Uterus (tissue), 4 donors: ENCODE measurements at places on chromosomes 12 and 14. TPM values are rescaled to one million over a fixed set of nuclear protein-coding genes. Genes with fewer than 3 reads are reported as not detected.

The RNF10 gene
- total RNA-seq = 53.8 TPM

The NID2 gene
- total RNA-seq = 22.0 TPM

The CMKLR1 gene
- total RNA-seq = 9.7 TPM

The CLEC6A gene
- total RNA-seq = not detected

DNA sequence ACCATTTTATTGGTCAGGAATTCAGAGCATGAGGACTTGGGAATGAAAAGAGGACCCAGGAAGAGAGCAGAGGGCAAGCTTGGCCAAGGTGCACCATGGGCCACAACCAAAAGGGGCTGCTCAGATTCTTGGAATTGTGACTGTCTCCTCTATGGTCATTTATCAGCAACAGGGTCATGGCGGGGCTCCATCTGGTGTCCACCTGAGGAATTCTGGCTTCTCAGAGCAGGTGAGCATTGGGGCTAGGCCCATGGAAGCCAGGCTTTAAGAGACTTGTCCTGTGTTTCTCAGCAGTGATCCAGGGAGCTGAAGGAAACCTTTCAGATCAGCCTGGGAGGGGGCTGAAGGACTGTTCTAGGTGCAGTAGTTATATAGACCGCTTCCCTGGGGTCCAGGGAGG, 2.6 kb upstream of the RIN3 start:
- no peak for DNase-seq

DNA sequence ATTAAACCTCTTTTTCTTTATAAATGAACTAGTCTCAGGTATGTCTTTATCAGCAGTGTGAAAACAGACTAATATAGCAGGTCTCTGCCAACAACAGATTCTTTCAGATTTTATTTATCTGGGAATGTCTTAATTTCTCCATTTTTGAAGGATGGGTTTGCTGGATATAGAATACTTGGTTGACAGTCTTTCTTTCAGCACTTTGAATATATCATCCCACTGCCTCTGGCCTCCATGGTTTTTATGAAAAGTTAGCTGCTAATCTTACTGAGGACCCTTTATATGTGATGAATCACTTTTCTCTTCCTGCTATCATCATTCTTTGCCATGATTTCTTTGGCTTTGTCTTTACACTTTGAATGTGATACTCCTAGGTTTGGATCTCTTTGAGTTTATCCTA, 148.0 kb downstream of the ANO6 start:
- no peak for DNase-seq

- no peak for DNase-seq
Observed at GRCh38 chr12:13273850-13274249, 77.3 kb downstream of the EMP1 start.

- no peak for DNase-seq
Observed at GRCh38 chr12:103884316-103884715, 43.3 kb upstream of the NT5DC3 start.
